ENCODE measurements at places on chromosomes 7 and 10.

GRCh38 chr7:111370002-111370401 is 192.3 kb downstream of the IMMP2L start:
- DNase-seq = no peak
- H3K27me3 ChIP-seq = no peaks in the 10 kb centered on the region
- H3K36me3 ChIP-seq = no peaks in the 10 kb centered on the region
- no peak overlapping the region for H3K27ac ChIP-seq
- peaks cover 4% of the 10 kb centered on the region for H3K4me1 ChIP-seq
- H3K4me3 ChIP-seq = no peak overlapping the region

GRCh38 chr7:77727936-77728701 is 31.9 kb downstream of the RSBN1L start:
- no peaks in the 10 kb centered on the region for H3K27me3 ChIP-seq
- no peak for DNase-seq
- peak overlapping the region; percentile 72 for H3K27ac ChIP-seq

DNA sequence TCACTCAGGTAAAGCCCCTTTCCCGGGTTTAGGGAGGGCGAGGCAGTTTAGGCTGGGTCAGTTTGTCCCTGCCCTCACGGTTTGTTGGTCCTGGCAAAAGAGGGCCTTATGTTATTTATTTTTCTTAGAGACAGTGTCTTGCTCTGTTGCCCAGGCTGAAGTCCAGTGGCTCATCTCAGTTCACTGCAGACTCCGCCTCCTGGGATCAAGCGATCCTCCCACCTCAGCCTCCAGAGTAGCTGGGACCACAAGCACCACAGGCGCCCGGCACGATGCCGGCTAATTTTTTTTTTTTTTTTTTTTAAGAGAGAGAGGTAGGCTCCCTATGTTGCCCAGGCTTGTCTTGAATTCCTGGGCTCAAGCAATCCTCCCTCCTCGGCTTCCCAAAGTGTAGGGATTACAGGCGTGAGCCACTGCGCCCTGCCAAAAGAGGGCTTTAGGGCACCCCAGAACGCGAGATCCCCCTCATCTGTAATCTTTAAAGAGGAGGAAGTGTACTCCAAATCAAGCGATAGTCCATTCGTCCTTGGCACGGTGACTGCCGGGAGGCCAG is 626 bp upstream of the BMS1 start:
- H3K27ac ChIP-seq = peak overlapping the region; percentile 97
- H3K36me3 ChIP-seq = peaks cover 43% of the 10 kb centered on the region
- no peak for DNase-seq

GRCh38 chr7:40538281-40538680 is 403.5 kb downstream of the SUGCT start:
- no peak for DNase-seq
- H3K36me3 ChIP-seq = no peaks in the 10 kb centered on the region
- H3K27ac ChIP-seq = no peak overlapping the region
- no peaks in the 10 kb centered on the region for H3K4me1 ChIP-seq
- H3K4me3 ChIP-seq = no peak overlapping the region
- no peaks in the 10 kb centered on the region for H3K27me3 ChIP-seq

DNA sequence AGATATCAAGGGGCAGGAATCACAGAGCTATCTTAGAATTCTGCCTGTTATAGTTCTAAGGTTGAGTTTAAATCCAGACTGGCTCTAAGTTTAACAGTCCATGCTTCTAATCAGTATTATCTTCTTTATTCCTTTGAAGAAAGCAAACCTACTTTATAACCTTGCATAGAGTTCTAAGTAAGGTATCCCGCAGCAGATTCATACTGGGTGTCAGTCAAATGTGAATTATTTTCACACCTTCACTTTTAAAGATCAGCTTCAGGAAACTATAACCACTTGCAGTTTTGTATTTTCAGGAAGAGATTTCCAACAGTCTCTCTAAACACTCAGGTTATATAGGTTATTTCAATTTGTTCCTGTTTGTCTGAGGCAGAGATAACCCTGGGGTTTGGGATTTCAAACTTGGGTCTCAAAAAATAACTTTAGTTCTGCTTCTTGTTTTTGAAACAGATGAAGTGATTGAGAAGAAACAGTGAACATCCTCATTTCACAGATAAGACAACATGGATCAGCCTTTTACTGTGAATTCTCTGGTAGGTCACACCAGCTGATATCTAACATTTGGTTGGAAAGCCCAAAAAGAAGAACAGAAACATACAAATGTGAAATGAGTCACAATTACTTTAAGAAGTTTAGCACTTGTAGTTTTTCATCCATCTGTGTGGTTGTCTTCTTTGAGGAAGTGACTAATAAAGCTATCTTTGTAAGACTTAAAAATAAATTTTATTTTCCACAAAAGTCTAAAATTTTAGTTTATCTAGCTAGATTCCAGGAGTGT is 21.4 kb downstream of the STAMBPL1 start:
- H3K27me3 ChIP-seq = no peaks in the 10 kb centered on the region
- H3K27ac ChIP-seq = peak overlapping the region; percentile 94
- peaks cover 66% of the 10 kb centered on the region for H3K4me1 ChIP-seq
- H3K4me3 ChIP-seq = peak overlapping the region; percentile 49

GRCh38 chr7:140752533-140752932 is 56.0 kb downstream of the NDUFB2 start:
- H3K36me3 ChIP-seq = peaks cover 47% of the 10 kb centered on the region
- H3K4me1 ChIP-seq = no peaks in the 10 kb centered on the region
- H3K4me3 ChIP-seq = no peak overlapping the region
- H3K27me3 ChIP-seq = no peaks in the 10 kb centered on the region
- no peak overlapping the region for H3K27ac ChIP-seq

- no peaks in the 10 kb centered on the region for H3K36me3 ChIP-seq
- no peak overlapping the region for H3K27ac ChIP-seq
- no peaks in the 10 kb centered on the region for H3K27me3 ChIP-seq
- H3K4me3 ChIP-seq = no peak overlapping the region
- no peak for DNase-seq
These were observed 1065.8 kb upstream of the GHITM start for GRCh38 chr10:83073472-83073871.

GRCh38 chr10:26859241-26860101 is 1.3 kb downstream of the ABI1 start:
- peak overlapping the region; percentile 98 for H3K27ac ChIP-seq

DNA sequence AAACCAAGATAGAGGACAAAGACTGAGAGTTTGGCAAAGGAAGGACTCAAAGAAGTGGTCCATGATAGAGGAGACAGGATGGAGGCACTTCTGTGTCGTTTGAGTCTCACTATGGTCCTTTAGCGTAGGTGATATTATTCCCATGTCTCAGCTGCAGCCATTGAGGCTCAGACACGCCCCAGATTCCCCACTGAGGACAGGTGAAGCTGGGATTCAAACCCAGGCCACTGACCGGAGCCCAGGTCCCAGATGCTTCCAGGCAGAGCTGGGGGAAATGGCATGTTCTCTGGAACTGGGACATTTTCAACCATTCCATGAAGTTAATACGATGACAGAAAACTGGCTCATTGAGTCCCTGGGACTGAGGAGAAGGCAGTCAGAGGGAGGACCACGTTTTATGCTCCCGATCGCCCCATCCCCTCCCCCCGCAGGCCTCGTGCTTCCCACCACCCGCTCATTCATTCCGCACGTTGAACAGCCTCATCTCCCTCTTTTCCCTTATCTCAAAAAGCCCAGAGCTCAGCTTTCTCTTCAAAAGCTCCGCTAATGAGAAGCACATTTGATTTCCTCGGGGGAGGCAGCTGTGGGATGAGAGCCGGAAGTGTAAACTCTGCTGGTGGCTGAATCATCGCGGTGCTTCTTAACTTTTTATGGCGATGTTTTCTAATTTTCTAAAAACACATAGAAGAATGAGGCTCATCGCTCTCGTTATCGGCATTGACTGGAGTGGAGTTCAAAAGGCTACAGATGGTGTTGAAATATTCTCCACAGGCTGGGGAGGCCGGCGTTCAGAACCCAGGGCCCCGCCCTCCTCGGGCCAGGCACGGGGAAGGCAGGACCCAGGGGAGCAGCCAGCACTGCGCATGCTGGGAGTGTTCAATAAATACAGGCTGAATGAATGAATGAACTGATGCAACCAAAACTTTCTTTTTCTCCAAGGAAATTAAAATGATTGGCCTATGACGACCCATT is 64.0 kb downstream of the OAT start:
- no peaks in the 10 kb centered on the region for H3K36me3 ChIP-seq
- DNase-seq = peak; percentile 63
- H3K4me1 ChIP-seq = peaks cover 13% of the 10 kb centered on the region
- H3K27ac ChIP-seq = peak overlapping the region; percentile 87
- H3K4me3 ChIP-seq = peak overlapping the region; percentile 72

GRCh38 chr7:129789652-129790051 is 163.1 kb downstream of the UBE2H start:
- no peak for DNase-seq
- no peaks in the 10 kb centered on the region for H3K36me3 ChIP-seq
- H3K4me3 ChIP-seq = no peak overlapping the region
- H3K27ac ChIP-seq = no peak overlapping the region

- peaks cover 48% of the 10 kb centered on the region for H3K36me3 ChIP-seq
- peaks cover 35% of the 10 kb centered on the region for H3K4me1 ChIP-seq
- H3K27ac ChIP-seq = peak overlapping the region; percentile 26
- H3K4me3 ChIP-seq = no peak overlapping the region
These were observed 121.8 kb downstream of the KMT2C start for GRCh38 chr7:152313831-152314604.

DNA sequence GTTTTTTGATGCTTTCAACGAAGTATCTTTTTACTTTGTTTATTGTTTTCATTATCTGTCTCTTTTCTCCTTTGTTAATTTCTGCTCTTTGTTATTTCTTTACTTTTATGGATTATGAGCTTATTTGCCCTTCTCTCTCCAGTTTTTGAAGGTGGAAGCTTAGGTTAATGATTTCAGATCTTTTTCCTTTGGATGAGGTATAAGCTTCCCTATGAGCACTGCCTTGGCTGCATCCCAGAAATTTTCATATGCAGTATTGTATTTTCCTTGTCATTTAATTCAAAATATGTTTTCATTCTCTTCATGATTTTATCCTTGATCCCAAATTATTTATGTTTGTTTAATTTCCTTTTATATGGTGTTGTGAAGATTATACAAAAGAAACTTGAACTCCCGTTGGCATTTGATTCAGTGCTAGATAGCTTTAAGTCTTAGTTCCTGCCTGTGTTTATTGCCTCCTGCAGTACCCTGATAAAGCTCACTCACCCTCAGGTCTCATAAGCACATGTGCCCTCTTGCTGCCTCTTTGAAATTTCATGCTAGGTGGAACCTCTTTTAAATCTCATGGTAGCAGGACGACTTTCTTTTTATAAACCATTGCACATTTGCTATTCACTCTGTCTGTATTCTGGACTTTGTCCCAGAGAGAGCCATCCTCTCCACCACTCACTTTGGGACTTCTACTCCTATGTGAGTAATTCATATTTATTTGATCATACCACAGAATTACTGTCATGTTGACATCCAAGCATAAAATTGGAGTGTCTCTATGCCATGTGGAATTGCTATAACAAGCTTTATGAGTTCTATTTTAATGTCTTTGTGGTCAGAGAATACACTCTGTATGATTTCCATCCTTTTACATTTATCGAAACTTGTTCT is 23.0 kb upstream of the CEP41 start:
- no peak for DNase-seq
- no peak overlapping the region for H3K4me3 ChIP-seq
- H3K27ac ChIP-seq = no peak overlapping the region
- H3K27me3 ChIP-seq = no peaks in the 10 kb centered on the region
- peaks cover 7% of the 10 kb centered on the region for H3K4me1 ChIP-seq
- peaks cover 8% of the 10 kb centered on the region for H3K36me3 ChIP-seq

DNA sequence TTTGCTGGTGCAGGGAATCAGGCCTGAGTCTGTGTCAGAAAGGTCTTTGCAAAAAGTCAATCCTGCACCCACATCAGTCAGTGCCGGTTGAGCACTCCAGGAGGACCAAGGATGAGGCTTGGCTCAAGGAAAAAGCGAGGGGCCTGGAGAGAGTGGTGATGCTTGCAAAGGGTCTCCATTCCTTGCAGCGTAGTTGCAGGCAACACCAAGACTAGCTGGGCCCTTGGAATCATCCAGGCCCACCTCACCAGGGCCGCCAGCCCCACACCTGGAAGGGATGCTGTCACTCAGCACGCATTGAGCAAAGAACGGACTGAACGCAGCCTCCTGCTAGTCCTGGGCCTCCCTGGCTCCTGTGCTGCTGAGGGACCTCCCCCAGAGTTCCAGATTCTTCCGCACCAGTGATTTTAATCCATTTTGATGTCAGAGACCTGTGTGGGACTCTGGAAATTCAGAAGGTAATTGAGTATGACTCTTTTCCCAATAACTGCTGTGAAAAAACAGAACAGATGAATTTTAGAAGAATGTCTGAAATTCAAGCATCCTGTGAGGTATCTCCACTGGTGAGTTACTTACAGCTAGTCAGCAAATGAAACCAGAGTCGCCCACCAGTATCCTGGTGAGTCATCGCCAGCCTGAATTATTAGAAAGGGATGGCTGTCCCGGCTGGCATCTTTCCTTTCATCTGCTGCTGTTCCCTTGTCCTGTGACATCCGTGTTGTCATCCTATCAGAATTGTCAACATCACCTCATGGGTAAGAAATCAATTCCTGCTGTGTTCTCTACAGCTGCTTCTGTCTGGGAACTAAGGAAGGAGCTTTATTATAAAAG is 150.8 kb upstream of the NPS start:
- DNase-seq = no peak
- H3K27me3 ChIP-seq = no peaks in the 10 kb centered on the region
- no peaks in the 10 kb centered on the region for H3K36me3 ChIP-seq
- H3K27ac ChIP-seq = no peak overlapping the region
- H3K4me3 ChIP-seq = no peak overlapping the region
- no peaks in the 10 kb centered on the region for H3K4me1 ChIP-seq

GRCh38 chr7:14385074-14385473 is 395.6 kb upstream of the ETV1 start:
- DNase-seq = no peak
- H3K4me1 ChIP-seq = no peaks in the 10 kb centered on the region
- H3K27ac ChIP-seq = no peak overlapping the region
- no peaks in the 10 kb centered on the region for H3K36me3 ChIP-seq

DNA sequence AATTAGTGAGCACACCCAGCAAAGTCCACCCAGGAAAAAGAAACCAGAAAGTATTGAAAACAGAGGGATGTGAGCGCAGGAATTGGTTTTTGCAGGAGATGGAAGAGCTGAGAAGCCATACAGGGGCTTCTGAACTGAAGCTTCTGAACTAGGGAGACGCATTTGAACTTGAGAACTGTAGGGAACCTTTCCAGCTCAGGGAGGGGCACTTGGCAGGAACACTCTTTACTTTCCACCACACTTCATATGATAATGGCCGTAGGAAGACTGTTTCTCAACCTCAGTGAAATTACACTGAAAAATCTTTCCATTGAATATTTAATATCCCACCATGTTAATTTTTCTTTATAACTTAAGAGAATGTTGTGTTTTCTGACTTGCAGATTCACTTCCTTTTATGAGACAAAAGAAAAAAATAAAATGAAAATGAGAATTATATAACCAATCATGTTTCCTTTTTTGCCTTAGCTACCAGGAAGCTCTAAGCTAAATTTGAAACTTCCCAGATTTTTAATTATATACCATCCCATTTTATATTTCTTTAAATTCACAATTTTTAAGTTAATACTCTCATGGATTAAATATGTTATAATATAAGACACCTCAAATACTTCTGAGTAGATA is 98.3 kb upstream of the TCF7L2 start:
- H3K4me1 ChIP-seq = no peaks in the 10 kb centered on the region
- no peaks in the 10 kb centered on the region for H3K27me3 ChIP-seq
- H3K27ac ChIP-seq = no peak overlapping the region
- no peak for DNase-seq
- H3K36me3 ChIP-seq = peaks cover 4% of the 10 kb centered on the region

Data from activated T-cell treated with anti-CD3 and anti-CD28 coated beads, Interleukin-2, amount 50 U/mL, for 24 hours (primary cell).